ENCODE measurements at places on chromosomes 5 and 9.

GRCh38 chr9:23621924-23622323 is 204.1 kb downstream of the ELAVL2 start:
- DNase-seq = no peak

DNA sequence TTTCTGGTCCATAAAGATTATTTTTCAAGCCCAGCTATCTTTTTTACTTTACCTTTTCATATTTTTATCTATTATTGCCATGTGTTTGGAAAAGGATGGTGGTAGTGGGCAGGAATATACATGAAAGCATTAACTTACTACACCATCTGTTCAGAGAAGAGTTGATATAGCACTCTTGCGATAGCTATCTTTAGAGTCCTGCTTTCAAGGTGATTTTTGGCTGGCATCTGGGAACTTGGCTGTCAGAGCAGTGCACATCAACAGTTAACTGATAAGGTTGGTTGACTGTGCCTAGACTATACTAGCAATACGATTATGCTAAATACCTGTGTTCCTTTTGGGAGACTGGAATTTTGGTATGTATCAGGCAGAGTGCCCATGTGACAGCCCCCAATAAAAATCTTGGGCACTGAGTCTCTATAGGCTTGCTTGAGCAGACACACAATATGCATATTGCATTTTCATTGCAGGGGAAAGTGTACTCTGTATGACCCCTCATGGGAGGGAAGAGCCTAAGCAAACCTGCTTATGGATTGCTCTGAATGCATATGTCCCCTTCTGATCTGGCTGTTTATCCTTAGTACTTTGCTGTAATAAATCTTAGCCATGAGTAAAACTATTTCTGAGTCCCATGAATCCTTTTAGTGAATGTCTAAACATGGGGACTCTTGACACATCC is 227.6 kb upstream of the C9orf72 start:
- DNase-seq = no peak

DNA sequence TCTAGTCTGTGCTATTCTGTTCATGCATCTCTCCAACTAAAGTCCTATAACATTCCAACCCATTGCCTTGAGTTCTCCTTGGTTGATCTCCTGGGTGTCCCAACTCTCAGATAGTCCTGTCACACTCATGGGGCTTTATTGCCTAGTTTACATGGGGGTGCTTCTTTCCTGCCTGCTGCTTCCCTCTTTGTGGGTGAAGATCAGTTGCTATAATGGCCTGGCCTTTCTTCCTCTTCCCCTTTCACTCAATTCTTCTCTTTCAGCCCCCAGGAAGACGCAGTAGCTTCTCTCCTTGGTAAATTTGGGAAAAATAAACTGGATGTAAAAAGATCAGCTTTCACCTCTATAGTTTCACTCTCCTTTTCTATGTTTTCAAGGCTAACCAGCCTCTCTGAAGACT is 66.5 kb downstream of the PTCD2 start:
- DNase-seq = no peak

DNA sequence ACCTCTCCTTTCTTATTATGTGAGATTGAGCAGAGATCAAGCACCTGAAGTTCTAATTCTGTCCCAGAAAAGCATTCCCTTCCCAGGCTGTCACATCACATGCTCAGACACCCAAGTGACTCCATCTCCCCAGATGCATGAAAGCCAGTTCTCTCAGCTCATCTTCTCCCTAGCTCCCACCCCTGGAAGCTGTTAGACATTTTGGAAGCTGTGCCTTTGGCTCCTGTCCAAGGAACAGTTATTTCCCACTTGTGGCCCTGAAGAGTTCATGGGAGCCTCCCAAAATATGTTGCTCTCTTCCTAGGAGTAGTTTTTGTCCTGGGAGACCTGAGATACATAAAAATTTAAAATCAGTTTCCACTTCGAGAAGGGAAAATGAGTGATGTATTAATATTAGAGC is 161.4 kb upstream of the GAS1 start:
- DNase-seq = peak; percentile 19

GRCh38 chr9:18274693-18275092 is 199.3 kb upstream of the ADAMTSL1 start:
- DNase-seq = peak; percentile 46

DNA sequence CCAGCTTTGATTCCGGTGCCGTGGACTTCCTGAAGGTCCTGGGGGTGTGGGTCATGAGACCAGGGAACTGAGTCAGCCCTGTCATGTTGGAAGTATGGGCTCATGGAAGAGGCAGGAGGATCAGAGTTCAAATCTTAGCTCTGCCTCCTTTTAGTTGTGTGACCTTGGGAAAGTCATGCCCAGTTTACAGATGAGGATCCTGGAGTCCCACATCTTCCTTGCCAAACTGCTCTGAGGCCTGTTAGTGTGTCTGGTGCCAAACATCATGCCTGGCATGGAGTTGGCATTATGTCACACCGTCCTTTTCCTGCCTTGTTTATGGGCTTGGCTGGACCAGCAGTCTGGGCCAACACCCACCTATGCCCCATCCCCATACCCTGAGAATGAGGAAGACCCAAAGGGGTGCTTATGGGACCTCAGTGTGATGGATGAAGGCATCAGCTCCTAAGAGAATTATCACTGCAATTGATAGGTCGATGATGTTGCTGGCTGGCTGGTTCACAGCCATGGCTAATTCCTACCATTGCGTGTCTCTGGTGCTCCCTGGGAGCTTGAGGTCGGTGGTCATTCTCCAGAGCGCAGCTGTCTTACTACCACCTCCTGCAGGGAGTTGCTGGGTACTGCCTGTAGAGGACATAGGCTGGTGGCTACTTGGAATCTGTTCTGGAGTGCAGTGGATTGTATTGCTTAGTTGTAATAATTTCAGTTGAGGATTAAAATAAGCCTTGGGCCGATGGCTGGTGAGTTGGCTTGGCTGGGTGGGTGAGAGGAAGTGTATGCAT is 140.5 kb upstream of the PITX1 start:
- no peak for DNase-seq

All from brain (organoid and tissue), 16 donors.